ENCODE measurements at places on chromosomes 5 and 9.

- no peak for DNase-seq
These were observed 72.7 kb downstream of the CAST start for GRCh38 chr5:96734871-96735325.

- no peak for DNase-seq
These were observed 2.8 kb downstream of the TXNDC8 start for GRCh38 chr9:110334871-110335270.

DNA sequence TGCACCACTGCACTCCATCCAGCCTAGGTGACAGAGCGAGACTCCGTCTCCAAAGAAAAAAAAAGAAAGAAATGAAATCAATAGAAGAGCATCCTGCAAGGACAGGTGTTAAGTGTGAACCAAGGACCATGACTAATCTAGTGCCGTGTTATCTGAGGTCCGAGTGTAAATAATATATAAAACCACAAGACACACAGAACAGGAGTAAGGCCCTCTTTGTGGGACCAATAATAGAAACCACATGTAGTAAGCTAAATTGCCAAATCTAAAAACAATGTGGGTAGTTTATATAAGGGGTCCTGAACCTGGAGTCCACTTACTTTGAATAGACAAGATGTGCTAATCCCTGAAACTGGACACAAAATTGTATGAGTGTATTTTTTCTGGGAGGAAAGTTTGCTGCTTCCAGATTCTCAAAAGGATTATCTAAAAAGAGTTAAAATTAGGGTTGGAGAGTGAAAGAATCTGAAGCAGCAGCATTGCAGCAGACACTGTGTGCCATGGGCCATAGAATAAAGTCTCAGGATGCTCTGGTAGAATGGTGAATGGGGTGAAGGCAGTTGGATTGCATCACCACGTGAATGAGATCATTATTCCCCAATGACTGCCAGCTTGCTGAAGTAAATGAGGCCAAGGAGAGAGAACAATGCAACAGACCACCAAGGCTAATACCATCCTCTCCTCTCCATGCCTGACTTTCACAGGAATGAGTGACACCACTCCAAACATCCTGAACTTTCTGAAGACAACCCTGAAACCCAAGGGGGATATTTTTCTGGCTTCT, 222.7 kb downstream of the DCP2 start:
- no peak for DNase-seq

GRCh38 chr5:150485693-150486401, 22.1 kb upstream of the NDST1 start:
- DNase-seq, result peak; percentile 11

DNA sequence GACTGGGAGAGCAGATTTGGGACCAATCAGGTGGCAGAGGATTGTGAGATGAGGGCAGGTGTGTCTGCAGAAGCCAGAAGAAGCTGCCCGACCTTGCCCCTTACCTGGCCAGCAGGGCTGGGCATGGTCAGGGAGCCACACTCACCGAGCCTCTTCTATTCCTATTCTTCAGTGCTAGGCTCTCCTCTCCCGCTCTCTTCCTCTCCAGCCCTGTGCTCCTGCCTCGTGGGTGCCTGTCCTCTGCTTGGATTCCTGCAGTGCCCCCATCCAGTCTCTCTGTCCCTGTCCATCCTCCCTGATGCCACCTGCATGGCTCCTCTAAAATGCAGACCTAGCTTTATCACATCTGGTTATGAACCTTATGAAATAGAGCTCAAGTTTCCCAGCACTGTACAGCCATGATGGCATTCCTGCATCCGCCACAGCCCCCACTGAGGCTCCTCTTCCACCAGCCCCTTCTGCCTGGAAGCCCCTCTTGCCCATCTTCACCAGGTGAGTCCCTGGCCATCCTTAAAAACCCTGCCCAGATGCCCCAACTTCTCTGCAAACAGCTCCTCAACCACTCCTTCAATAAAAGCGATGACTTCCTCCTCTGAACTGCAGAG, 8.2 kb downstream of the UBE2QL1 start:
- DNase-seq, result no peak

GRCh38 chr9:117340422-117340821, 74.4 kb downstream of the ASTN2 start:
- DNase-seq, result no peak

- DNase-seq, result no peak
These were observed 120.7 kb upstream of the RASEF start for GRCh38 chr9:83183621-83184020.

GRCh38 chr9:135887021-135887507, 20.3 kb downstream of the CAMSAP1 start:
- no peak for DNase-seq

GRCh38 chr5:58545912-58546311, 37.0 kb upstream of the RAB3C start:
- no peak for DNase-seq

DNA sequence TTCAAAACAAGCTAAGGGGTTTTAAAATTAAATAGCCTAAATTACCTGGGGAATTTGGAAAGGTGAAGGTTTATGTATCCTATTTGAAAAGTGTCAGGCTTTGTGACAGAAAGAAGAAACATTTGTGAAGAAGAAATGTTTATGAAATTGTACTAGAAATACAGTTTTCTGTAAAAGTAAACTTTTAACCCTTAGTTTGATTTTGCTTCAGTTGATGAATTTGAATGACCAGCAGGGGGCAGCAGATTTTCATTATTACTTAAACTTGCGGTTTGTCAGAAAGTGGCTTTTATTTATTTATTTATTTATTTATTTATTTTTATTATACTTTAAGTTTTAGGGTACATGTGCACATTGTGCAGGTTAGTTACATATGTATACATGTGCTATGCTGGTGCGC, 58.1 kb downstream of the NNT start:
- DNase-seq, result no peak

DNA sequence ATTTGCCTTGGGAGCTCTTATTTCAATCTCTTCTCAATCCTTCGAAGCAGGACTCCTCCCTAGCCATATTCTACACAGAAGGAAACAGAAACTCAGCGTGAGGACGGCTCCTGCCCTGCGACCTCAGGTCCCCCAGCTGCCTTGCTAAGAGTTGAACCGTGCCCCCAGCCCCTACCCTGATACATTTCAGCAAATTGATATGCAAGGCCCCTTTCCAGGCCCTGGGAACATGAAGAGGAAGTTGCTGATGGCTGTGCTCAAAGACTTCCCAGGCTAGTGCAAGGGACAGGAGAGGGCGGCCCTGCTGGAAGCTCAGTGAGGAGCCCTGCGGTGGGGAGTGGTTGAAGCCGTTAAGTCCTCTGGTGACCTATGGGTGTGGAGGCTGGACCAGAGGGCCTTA, 41.5 kb downstream of the BOD1 start:
- DNase-seq, result no peak

- no peak for DNase-seq
These were observed 254.4 kb downstream of the FAM114A2 start for GRCh38 chr5:153784277-153784676.

- no peak for DNase-seq
These were observed 1.9 kb downstream of the DIPK1B start for GRCh38 chr9:136714096-136714892.

DNA sequence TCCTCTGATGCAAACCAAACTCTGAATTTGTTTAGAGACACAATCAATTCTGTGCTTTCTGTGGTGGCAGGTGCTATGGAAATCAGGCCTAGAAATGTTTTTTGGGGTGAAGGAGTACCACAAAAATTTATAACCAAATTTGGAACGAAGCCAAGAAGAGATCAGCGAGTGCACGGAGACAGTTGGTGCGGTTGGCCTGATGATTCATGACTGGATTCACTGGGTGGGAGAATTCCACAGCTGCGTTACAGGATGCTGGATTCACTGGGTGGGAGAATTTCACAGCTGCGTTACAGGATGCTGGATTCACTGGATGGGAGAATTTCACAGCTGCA, 135.6 kb upstream of the IRX4 start:
- no peak for DNase-seq

GRCh38 chr5:108867656-108868055, 120.0 kb downstream of the FER start:
- DNase-seq, result no peak

DNA sequence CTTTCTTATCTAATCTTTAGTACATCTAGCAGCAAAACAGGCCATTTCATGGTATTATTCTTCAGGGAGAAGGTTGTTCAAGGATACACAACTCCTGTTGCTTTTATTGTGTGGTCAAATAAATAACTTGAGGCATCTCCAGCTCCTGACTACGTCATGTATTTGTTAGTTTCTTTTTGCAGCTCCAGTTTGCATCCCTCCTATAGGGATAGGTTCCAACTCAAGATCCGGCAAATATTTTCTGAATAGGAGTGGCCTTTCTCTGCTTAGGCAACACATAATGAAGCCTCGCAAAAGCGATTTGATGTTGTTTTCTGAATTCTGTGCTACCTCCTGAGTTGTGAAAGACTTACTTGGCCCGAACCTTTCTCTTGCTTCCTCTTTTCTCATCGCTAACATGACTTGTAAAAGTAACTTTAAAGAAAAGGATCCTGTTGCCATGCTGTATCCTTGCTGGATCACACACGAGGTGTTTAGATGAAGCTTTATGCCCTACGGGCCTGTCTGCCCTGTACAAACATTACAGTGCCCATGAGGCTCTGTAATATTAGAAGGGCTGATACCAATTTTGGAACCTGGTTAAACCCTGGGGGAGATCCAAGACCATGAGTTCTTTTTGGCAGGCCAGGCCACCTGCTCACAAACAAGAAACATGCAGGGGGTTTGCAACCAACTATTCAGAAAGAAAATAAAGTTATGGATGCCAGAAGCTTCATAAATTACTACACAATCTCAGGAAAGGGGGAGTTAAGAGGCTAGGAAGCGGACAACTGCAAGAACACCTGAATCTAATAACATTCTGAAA, 149.8 kb upstream of the FGF10 start:
- no peak for DNase-seq

DNA sequence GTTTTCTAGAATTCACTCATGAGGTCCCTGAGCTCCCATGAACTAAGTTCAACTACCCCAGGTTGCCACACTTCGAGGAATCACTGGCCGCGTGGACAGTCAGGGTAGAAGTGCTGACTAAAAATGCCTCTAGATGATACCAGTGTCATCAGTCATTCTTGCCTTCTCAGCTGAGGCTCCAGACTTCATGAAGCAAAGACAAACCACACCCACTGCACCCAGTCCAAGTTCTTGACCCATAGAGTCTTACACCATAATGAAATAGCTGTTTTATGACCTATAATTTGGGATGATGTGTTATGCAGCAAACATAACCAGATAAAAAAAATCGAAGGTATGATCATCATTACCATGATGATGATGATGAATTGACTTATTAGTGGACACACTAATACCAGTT, 632.9 kb upstream of the TLE4 start:
- no peak for DNase-seq

GRCh38 chr9:81759680-81760215, 70.4 kb upstream of the TLE1 start:
- DNase-seq, result no peak

DNA sequence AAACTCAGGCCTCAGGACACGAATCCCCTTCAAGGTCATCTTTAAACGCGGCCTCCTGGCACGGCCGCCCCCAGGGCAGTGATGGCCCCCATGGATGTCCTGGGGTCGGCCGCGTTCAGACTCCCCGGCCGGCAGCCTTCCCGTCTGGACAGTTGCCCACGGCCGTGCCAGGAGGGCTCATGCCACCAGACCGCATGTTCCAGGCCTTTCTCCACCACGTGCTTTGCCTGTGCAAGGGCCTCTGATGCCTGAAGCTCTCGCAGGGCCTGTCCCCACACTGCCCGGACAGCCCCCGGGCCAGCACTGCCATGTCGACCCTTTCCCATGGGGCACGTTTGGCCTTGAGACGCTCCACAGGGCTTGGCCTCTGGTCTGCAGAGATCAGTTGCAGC, 34.6 kb downstream of the SLC9A3 start:
- no peak for DNase-seq

DNA sequence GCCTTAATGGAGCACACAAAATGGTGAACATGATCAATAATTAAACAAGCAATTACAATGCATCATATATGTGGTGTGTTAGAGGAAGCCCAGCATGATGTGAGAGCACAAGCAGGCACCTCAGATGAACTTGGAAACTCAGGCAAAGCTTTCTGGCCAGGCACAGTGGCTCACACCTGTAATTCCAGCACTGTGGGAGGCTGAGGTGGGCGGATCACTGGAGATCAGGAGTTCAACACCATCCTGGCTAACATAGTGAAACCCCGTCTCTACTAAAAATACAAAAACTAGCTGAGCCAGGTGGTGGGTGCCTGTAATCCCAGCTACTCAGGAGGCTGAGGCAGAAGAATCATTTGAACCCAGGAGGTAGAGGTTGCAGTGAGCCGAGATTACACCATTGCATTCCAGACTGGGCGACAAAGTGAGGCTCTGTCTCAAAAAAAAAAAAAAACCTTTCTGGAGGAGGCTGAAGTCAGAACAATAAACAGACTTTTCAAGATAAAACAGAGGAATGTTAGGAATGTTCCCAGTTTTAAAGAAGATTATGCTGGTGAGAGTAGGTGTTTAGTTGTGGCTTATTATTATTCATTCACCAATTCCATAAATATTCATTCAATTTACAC, 159.4 kb downstream of the CEMIP2 start:
- no peak for DNase-seq

- no peak for DNase-seq
These were observed 126.2 kb upstream of the PCA3 start for GRCh38 chr9:76638001-76638400.

DNA sequence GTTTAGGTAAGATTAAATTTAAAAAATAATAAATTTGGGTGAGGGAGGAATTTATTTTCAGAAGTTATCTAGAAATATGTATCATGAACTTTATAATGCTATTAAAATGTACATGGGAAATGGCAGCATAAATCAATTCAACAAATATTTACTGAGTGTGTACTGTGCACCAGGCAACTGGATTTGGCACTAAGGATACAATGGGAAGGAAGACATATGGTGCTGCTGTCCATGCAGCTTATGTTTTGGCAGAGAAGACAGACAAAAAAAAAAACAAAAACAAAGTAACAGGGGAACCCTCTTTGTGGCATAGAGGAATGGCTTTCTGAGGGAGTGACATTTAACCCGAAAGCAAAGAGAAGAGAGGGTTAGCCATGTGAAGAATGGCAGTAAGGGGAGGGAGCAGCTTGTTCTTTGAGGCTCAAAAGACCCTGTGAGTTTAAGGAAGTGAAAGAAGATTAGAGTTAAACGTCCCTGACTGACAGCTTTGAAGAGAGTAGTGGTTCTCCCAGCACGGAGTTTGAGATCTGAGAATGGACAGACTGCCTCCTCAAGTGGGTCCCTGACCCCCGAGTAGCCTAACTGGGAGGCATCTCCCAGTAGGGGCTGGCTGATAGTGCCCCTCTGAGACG, 23.9 kb downstream of the CNTRL start:
- no peak for DNase-seq

GRCh38 chr9:105127863-105128220, 116.6 kb upstream of the SLC44A1 start:
- peak; percentile 38 for DNase-seq

GRCh38 chr5:72465601-72466563, 41.3 kb downstream of the ZNF366 start:
- no peak for DNase-seq
